ENCODE measurements at places on chromosomes 11 and 22. TPM values are rescaled to one million over a fixed set of nuclear protein-coding genes. Genes with fewer than 3 reads are reported as not detected.

DNA sequence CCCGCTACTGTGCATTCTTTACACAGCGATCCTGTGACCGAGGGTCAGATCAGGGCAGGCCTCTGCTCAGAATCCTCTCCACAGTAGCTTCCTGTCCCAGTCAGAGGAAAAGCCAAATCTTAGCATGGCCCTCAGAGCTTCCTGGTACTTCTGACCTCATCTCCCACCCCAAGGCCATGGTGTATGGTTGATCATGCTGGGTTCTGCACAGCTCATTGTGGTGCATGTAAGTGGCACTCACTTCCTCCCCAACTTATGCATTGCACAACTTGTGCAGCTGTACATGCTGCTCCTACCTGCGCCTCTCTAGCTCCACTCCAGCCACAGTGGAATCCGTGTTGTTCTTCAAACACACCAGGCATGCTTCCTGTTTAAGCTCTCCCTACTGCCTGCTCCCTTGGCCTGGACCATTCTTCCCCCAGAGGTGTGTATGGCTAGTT is 20.3 kb downstream of the BMAL1 start:
- DNase-seq: no peak

- no peak for DNase-seq
These were observed 12.1 kb downstream of the TAF1D start for GRCh38 chr11:93729129-93729616.

The CDC42BPG gene
- 0.33 TPM for total RNA-seq

GRCh38 chr11:114293201-114293711 is 2.9 kb upstream of the NNMT start:
- DNase-seq: no peak

GRCh38 chr11:130829920-130830511 is 86.3 kb downstream of the SNX19 start:
- DNase-seq: no peak

The ASRGL1 gene
- total RNA-seq: 0.74 TPM

- DNase-seq: no peak
These were observed 25.0 kb upstream of the RPS13 start for GRCh38 chr11:17102462-17102861.

DNA sequence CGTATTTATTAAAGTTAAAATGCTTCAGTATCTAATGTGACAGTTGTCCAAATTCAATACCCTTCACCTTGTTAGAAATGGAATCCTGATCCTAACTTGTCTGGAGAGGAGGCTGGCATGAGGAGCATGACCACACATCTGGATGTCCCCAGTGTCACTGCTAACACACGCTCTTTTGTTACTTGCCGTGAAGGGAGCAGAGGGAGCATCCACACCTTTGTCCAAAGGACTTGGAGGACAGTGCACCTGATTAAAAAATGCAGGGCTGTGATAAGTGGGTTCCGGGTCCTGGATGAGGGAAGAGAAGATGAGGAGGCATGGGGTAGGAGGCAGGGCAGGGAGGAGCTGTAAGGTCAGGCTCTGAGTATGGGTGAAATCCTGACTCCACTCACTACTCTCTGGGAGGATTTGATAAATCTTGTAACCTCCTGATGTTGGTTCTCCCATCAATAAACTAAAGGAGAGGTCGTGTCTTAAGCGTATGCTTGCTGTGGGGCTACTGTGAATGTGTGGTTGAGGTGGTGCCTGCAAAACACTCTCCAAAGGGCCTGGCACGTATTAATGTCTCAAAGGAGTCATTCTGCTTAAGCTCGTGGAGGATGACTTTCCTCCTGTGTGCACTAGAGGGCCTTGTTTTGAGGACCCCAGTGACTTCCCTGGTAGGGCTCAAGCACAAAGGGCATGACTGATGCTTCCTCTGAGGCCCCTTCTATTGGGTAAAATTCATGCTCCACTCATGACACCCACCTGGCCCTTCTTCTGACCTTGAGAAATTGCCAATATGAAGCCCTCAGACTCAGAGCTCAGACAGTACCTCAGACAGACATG is 16.8 kb upstream of the IGLL5 start:
- DNase-seq: no peak

GRCh38 chr22:26436903-26437515 is 7.9 kb downstream of the ASPHD2 start:
- DNase-seq: no peak

GRCh38 chr11:35791088-35791958 is 128.7 kb downstream of the TRIM44 start:
- no peak for DNase-seq

The ARHGEF12 gene
- total RNA-seq: 87.2 TPM

DNA sequence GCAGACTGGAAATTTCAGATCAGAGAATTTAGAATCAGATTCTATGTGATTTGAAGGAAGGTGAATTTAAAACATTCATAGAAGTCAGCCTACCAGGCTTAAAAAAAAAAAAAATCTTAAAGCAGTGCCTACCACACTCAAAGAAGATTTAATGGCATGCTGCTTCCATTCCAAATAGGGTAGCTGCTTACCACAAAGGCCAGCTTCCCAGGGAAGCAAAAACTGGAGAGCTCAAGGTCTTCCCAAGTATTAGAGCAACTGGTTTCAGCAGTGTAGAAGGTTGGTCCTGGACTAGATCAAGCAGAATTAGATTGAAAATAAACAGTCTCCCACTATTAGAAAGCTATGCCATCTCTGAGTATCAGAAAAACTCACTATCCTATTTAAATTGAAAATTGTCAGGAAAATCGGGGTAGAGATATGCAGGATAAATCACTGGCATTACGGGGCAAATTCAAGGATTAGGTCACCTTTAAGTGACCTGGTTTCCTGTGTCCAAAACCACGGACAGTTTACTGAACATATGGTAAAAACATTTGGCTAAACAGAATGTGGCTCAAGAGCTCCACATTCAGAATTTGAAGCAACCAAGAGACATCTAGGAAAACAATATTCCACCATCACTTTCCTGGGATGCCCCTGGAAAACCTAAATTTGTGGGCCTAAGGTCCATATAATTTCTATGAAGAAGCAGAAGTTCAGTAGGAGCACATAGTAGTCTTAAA is 1.3 kb downstream of the C11orf42 start:
- DNase-seq: no peak

DNA sequence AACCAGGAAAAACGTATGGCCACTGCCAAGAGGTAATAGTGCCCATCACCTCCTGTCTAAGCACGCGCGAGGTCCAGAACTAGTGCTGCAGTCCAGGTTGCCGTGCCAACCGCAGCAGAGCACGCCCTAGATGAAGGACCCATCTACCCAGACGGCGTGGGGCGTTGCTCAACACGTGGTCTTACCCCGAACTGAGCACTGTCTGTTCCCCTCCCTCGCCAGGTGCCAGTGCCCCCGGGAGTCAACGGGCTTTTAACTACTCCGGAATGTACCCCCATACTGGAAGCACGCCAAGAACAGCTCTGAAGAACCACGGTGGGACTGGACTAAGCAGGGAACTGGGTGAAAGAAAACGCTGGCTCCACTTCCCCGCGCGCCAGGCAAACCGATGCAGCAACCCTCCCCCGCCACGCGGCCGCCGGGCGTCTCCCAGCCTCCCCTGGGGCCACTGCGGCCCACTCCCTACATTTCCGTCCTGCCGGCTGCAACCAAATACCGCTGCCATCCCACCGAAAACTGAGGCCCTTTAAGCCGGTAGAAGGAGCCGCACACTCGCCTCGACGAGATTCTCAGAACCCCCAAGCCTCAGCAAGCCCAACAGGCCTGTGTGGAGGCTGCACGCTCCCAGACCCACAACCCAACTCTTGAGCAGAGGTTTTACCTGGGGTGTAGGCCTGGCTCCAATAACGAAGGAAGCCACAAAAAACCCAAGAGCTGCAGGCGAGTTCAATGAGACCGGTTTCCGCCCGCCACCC is at the start of gene HSPA8:
TSS of gene HSPA8 (minus strand) at position 734 of the 755 bp plus-strand sequence. CDS start 812 bp downstream, outside the sequence.
- peak; percentile 79 for DNase-seq

The LRRC55 gene
- not detected for total RNA-seq

- no peak for DNase-seq
These were observed 79.1 kb downstream of the TECTA start for GRCh38 chr11:121180183-121180582.

- DNase-seq: no peak
These were observed 3.8 kb upstream of the TTLL8 start for GRCh38 chr22:50061824-50062355.

GRCh38 chr11:120203626-120204025 is 7.2 kb upstream of the OAF start:
- no peak for DNase-seq

GRCh38 chr11:113670149-113670830 is 35.8 kb downstream of the TMPRSS5 start:
- DNase-seq: no peak

The CYB5R2 gene
- total RNA-seq: 1.5 TPM

- no peak for DNase-seq
These were observed 78.1 kb downstream of the CD44 start for GRCh38 chr11:35216962-35217678.

GRCh38 chr11:128525411-128526243 is 61.7 kb downstream of the ETS1 start:
- no peak for DNase-seq

DNA sequence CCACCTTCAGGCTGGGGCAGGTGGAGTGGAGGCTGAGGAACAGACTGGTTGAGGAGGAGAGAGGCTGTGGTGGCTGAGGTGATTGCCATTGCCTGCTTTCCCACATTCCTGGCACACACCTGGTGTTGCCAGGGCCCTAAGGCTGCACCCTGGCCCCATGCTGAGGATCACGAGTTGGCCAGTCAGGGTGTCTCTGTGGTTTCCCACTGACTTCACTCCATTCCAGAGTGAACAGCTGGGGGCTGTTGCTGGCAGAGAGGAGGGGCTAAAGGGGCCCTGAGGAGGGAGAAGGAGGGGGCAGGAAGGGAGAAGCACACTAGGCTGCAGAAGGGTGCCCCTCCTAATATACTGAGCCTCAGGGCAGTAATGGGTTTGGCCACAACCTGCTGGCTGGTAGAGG is 1.8 kb downstream of the TMEM86A start:
- no peak for DNase-seq

The OR51B5 gene
- total RNA-seq: not detected

DNA sequence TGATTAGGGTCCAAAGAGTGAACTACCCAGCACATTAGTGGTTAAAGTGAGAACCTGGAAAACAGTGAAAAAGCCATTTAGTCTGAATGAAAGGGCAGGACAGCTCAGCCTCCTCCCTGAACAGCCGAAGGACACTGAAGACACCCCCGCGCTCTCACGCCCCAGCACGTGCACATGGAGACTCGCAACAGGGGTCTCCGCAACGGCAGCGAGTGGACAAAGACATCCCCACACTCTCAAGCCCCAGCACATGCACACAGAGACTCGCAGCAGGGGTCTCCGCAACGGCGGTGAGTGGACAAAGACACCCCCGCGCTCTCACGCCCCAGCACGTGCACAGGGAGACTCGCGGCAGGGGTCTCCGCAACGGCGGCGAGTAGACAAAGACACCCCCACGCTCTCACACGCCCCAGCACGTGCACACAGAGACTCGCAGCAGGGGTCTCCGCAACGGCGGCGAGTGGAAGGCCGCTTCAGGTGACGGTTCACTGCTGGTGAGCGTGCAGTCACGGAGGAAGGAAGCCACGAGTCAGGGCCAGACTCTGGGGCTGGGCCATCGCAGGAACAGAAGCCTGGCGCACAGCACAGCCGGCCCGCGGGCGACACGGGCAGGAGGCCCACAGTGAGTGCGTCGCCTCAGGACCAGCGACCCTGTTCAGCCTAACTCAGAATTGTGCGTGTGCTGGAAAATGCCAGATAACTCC is 43.6 kb downstream of the BRD1 start:
- no peak for DNase-seq

GRCh38 chr11:14095882-14096281 is 133.4 kb downstream of the SPON1 start:
- DNase-seq: no peak

GRCh38 chr11:120561286-120561685 is 49.7 kb downstream of the GRIK4 start:
- DNase-seq: no peak
